NCI-H1694 (cell line): ENCODE measurements at places on chromosomes 5 and 9.
A peak's percentile ranks its signal among the peaks of the same experiment; 100 is the strongest.

DNA sequence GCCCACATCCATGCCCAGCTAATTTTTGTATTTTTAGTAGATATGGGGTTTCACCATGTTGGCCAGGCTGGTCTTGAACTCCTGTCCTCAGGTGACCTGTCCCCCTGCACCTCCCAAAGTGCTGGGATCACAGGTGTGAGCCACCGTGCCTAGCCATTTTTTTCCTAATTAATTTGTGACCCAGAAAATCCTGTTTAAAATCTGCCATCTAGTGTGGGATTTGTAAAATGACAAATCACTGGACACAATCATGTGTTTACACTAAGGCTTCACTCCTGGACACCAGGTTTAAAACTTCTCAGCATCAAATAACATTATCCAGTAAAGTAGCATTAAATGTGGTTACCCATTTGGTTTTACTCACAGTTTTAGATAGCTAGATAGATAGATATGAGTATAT lies 18.6 kb upstream of the KDM4C start:
- DNase-seq, result no peak

GRCh38 chr5:97192580-97193354 lies 9.7 kb upstream of the RIOK2 start:
- DNase-seq, result no peak

GRCh38 chr5:125201446-125202052 lies 455.1 kb upstream of the ZNF608 start:
- DNase-seq, result peak; percentile 82

DNA sequence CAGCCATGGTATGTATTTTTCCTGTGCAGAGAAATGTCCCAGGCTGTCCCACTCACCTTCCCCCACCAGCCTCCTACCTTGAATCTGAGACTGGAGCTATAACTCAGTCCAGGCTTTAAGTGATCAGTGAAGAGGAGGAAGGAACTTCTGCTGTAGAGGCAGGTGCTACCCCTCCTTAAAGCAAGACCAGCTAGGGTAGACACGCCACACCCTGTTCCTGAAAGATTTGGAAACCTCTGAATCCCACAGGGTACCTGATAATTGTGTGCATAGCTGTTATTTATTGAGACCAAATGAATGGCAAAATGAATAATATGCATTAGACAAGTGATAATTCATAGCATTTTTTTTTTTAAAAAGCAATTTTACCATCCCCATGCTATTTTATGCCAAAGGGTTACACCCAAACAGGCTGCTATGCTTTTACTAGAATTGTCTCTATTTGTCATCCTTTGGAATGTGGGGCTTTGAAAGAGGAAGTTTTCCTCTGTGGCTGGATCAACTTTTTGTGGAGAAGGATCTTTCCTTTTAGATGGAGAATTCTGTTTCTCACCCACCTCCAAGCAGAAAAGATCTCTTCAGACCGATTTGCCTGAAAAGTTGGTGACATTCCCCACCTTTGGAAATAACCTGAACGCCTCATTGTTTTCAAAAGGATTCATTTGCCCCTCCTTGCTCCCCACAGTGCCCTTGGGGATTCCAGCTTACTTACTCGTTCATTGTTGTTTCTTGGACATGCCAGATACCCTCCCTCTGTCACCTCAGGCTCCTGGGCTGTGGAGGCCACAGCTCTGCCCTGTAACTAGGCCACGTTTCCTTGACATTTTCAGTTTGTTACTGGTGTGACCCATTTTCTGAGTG lies 248.7 kb downstream of the NR3C1 start:
- DNase-seq, result no peak

DNA sequence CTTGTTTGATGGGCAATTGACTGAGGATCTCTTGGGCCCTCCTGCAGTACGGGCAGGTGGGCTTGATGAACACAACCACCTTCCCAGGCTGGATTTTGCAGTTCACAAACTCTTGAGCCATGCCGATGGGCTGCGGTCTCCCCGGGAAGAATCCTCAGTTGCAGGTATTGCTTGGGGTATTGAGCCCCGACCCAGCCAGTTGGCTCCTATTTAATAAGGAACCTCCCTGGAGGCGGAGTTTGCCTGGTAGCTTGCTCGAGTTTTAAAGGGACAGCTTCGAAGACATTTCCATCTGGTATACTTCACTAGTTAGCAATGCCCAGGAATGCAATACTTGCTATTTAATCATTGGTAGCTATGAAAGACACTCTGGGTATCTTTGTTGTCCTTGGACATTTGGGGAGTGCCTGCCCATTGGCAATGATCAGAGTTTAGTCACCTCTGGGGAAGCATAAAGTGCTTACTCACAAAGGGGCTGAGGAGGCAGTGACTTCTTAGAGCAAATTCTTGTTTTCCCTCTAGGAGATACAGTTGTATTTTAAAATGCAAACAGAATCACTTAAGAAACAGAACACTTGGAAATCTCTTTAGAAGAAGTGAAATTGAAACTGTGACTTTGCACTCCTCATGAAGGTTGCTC lies at the start of gene GLRX:
GLRX (minus strand) TSS at position 185 of the 640 bp plus-strand sequence; CDS start at position 121, 64 bp downstream.
- peak; percentile 21 for DNase-seq

DNA sequence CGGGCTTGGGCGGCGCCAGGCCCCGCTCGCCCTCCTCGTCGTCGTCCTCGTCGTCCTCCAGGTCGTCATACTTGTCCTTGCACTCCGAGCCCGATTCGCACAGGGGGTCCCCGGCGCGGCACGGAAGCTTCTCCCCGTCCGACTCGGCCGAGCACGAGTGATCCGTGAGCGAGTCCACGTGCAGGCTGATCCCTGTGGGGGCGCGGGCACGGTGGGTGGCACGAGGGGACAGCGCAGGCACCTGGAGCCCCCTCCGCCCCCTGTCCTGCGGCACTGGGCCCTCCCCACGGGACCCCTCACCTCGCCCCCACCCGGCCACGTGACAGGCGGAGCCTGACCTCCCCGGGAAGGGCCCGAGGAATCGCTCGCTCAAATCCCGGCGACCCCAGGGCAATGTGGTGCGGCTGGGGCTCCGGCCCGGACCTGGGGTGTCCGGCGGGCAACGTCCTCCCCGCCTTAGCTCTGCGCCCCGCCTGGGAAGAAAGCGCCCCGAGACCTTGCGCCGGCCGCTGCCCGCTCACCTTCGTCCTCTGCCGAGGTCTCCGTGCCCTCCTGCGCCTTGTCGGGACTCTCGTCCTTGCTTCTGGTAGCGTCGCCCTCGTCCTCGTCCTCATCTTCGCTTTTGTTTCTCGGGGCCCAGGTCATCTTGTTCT lies 2.5 kb downstream of the IRX2 start:
- DNase-seq, result no peak

GRCh38 chr9:10144355-10144754 lies 468.4 kb downstream of the PTPRD start:
- no peak for DNase-seq

DNA sequence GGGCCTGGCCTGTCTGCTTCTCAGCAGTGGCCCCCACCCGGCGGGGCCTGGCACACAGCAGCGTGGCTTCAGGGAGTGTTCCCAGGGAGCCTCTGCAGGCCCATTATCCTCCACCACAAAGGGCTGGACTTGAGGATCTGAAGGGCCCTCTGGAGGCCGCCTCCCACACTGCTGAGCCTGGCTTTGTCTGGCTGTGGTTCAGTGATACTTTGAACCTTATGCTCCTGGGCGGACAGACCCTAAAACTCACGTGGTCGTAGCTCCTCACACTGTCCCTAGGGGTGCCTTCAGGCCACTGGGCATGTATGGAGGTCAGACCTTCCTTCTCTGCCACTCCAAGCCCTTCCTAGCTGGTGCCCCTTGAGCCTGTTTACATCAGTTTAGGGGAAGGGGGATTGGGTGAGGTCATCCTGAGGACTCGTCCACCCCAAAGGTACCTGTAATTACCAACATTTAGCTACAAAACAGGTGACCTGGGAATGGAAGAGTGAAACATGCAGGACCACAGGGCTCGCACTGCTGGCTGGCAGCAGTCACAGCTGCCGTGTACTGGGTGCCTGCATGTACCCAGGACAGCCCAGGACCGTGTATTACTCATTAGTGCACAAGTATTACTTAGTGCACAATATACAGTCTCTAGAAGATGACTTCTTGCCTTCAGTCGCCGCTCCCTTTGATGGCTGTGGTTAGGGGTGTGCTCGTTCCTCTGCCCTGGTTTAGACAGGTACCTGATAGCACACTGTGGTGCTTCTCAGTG lies 8.5 kb downstream of the GRHPR start:
- no peak for DNase-seq

DNA sequence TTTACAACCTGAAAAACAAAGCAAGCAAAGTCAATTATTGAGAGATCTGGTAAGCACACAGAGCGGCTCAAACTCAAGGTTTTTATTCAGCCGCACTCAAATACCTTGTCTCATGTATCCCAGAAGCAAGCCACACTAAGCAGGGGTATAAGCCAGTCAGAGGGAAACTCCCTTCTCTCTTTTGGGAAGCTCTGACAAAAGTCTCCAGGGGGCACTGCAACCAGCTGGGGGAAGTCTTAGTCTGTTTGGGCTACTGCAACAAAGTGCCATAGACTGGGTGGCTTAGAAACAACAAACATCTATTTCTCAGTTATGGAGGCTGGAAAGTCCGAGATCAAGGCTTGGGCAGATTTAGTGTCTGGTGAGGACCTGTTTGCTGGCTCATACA lies 246.0 kb downstream of the ENC1 start:
- no peak for DNase-seq
